ENCODE measurements at places on chromosomes 6 and 20.

GRCh38 chr6:24051942-24052589 is 73.9 kb upstream of the NRSN1 start:
- DNase-seq: no peak

DNA sequence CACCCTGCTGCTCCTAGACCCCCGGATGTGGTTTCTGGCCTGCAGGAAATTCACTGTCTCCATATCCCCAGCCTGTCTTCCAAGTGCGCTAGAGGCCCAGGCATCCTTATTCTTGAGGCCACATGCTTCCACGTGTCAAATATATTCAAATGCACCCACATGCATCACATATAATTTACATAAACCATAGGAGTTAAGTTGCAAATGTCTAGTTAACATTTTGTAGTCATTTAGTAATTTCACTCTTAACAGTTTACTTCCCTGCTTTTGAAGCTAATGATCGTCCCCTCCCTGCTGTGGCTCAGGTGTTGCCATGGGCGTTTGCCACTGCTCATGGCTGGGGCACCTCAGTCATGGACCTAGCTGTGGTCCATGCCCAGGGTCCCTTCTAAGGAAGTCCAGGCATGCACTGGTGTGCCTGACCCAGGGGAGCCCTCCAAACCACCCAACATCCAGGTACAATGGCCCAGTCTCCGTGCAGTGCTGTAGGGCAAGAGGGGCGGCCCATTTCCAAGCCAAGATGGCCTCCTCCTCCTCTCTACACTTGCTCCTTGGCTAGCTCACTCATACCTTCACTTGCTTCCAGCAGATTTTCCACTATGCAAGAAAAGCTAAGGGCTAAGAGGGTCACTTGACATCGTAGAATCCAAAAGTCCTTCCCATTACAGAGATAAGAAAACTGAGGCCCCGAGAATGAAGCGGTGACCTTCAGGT is 42.4 kb downstream of the FGD2 start:
- no peak for DNase-seq

DNA sequence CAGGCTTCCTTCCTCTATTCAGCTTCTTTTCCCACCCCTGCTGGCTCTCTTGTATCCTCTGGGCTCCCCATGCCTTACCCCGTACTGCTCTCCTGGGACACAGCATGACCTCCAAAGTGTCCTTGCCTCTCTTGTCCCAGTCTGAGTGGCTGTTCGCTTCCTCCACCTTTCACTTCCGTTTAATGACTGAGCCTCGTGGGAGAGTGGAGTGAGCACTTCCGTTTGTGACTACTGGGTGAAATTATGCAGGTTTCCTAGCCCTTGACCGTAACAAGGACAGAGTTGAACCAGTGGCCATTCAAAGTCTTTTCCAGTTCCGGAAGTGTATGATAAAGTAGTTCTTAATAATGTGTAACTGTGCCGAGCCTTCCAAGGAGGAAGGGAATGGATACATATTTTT is 109.2 kb downstream of the ARID1B start:
- no peak for DNase-seq

GRCh38 chr6:5004373-5005037 is 668 bp upstream of the RPP40 start:
- no peak for DNase-seq

GRCh38 chr6:36731622-36732310 is 34.1 kb downstream of the RAB44 start:
- no peak for DNase-seq

DNA sequence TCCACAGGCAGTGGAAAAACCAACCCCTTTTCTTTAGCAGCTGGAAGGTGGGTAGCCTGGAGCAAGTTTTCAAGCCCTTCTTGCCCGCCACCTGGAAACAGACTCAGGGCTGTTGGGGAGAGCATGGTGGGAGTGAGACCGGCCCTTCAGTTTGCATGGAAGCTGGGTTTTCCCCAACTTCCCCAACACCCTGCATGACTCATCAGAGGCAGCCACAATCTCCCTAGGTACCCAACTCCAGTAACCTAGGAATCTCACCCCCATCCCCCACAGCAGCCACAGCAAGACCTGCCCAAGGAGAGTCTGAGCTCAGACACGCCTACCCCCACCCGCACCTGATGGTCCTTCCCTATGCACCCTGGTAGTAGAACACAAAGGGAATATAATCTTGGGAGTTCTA is 86.3 kb upstream of the IRAK1BP1 start:
- DNase-seq: no peak

- peak; percentile 50 for DNase-seq
These were observed at the start of gene SLC29A1 for GRCh38 chr6:44223319-44224028. Gene SLC29A1, plus strand, starts transcription at chr6:44223595. Its CDS starts 3,719 bp downstream, at chr6:44227314.

DNA sequence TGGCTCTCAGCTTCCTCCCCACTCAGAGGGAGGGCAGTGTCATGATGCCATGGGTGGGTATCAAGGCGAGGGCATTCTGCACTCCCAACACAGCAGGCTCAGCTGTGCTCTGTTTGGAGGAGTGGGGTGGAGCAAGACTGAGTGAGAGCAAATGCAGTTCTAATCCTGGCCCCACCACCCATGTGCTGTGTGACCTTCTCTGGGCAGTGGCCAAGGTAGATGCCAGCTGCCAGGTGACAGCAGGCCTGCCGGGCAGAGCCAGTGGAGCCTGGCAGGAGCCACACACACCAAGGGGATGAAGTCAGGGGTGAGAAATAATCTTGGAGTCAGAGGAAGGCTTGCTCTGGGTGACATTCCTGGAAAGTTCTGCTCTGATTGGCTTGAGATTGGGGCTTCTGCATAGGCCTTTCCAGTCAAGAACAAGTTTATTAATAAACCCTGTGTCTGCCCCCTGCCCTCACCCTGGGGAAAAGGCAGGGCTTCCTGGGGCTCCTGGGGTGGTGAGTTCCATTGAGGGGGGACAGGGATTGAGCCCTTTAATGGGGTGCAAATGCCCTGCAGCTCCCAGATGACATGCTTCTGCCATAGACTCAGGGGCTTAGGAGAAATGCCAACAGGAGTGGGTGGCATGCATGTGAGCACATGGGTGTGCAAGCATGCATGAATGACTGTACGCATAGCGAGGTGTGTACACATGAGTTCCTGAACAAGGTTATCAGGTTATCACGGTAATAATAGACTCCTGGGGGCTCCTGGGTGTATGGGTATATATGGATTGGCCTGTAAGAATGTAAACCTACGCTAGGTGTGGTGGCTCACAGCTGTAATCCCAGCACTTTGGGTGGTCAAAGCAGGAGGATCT is 134.2 kb downstream of the MRPL14 start:
- DNase-seq: no peak

DNA sequence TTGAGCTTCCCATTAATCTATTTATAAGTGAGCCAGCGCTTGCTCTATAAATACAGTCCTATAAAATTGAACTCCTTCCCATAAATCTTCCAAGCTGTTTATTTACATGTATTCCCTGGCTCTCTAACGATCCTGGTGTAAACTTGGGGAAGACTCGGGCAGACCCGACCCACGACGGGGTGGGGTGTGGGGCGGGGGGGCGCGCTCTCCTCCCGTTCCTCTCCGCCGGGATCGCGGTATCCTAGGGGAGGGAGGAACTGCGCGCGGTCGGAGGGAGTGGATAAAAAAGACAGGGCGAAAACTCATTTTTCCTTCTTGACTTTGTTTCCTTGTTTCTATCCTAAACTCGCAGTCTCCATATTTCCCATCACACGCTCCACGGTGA is 31.1 kb downstream of the TFAP2B start:
- DNase-seq: no peak

DNA sequence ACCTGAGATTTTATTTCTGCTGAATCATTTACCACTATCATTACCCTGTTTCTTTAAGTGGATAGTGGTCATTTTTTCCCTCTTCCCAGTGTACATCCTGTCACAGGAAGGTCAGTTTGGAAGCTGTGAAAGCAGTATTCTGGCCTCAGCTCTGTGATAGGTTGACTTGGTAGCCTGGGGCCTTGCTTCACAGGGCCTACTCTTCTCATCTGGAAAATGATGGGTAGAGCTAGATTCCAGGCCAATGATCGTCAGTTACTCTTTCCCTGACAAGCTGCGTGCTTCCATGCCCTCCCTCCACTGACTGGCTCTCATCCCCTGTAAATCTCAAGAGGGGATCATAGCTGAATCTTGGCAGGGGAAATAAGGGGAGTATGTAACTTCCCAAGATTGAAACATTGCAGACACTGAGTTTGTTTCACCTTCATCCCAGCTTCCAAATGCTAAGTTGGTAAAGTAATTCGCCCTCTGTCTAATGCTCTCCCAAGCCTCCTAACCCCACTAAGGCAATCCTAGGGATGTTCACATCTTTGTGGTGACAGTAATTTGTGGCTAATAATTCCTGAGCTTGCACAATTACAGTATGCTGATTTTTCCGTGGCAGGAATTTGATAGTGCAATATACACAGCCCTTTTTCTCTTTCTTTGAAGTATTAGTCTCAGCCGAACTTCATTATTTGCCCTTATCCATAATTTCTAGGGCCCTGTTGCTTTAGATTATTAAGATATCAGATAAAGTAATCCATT is 51.2 kb downstream of the VAPB start:
- no peak for DNase-seq

GRCh38 chr6:126546541-126547120 is 206.7 kb downstream of the CENPW start:
- DNase-seq: no peak

DNA sequence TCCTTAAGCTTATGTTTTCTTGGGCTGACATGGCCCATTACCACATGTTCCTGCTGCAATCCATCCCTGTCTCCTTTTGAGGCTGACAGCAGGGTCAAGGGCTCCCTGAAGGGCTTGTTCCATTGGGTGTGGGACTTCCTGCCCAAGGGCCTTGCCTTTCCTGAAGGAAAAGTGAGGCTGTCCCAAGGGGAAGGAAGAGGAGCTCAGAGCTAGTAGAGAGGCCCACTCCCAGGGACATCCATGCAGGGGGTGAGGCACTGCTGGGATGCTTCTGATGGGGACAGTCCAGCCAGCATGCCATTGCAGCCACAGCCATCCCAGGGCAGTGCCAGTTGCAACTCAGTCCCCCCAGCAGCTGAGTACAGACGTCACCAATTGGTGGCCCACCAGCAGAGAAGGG is 138.4 kb upstream of the FOXA2 start:
- DNase-seq: no peak

DNA sequence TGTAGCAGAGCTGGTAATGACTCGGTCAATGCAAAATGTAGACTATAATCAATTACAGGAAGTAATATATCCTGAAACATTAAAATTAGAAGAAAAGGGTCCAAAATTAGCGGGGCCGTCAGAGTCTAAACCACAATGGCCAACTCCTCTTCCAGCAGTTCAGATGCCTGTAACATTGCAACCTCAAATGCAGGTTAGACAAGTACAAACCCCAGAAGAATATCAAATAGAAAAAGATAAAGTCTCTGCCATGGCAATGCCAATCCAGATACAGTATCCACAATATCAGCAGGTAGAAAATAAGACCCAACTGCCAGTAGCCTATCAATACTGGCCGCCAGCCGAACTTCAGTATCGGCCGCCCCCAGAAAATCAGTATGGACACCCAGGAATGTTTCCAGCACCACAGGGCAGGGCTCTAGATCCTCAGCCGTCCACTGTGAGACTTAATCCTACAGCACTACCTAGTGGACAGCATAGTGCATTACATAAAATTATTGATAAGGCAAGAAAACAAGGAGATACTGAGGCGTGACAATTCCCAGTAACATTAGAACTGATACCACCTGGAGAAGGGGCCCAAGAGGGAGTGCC is 158.4 kb downstream of the GPX5 start:
- DNase-seq: no peak

- no peak for DNase-seq
These were observed 55.7 kb downstream of the PPP1R14C start for GRCh38 chr6:150198532-150198931.

GRCh38 chr6:160349814-160350350 is 1.7 kb downstream of the SLC22A3 start:
- no peak for DNase-seq

DNA sequence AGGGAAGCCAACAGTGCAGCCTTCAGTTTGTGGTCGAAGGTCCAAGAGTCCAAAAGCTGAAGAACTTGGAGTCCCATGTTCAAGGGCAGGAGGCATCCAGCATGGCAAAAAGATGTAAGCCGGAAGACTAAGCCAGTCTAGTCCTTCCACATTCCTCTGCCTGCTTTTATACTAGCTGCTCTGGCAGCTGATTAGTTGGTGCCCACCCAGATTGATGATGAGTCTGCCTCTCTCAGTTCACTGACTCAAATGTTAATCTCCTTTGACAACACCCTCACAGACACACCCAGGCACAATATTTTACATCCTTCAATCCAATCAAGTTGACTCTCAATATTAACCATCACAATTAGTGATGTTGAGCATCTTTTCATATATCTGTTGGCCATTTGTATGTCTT is 23.1 kb upstream of the PHIP start:
- no peak for DNase-seq

DNA sequence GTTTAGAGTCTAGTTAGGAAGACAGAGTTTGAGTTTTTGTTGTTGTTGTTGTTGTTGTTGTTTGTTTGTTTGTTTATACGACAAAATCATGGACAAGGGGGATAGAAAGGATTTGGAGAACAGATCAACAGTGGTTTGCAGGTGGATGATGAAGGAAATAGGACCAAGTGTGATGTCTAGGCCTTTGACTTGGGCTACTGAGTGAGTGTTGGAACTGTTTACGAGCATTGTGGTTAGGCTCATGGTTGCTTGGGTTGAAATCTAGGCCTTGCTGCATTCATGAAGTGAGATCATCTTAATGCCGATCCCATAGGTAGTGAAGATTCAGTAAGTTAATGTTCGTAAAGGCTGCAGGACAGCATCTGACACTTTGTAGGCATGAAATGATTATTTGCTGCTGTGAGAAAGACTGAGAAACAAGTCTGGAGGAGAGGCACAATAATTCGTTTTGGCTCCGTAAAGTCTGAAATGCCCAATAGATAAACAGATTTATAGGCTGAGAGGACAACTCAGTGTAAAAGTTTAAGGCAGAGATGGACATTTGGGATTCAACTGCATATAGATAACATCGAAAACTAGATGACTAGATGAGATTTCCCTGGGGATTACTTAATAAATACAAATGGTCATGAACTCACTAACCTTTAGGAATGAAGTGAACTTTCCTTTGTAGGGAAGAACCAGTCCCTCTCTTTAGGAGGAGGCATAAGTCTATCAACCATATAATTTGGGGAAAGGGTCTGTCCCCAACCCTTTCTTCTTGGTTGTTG is 70.0 kb downstream of the HDDC2 start:
- DNase-seq: no peak

GRCh38 chr6:81511423-81511822 is 241.1 kb downstream of the TENT5A start:
- no peak for DNase-seq

- no peak for DNase-seq
These were observed 5.2 kb upstream of the VEGFA start for GRCh38 chr6:43764772-43765171.

DNA sequence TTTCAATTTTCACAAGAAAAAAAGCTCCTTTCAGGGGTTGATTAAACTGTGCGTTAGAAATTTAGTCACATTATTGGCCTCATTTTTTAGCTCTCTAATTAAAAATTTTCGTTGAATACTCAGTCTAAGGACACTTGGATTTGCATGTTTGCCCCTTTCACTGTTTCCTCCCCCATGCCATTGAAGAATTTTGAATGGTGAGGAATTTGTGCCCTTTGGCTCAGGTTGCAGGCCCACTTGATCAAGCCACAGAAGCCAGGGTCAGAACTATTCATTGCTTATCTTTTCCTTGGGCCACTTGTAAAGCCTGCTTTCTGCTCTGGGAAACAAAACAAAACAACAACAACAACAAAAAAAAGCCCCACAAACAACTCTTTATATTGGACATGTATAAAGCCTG is 12.2 kb downstream of the LIN28B start:
- DNase-seq: no peak

All from posterior cingulate gyrus (tissue), 11 donors.